ENCODE measurements at places on chromosomes 7 and 10. TPM values are rescaled to one million over a fixed set of nuclear protein-coding genes. Genes with fewer than 3 reads are reported as not detected.
A peak's percentile ranks its signal among the peaks of the same experiment; 100 is the strongest.

DNA sequence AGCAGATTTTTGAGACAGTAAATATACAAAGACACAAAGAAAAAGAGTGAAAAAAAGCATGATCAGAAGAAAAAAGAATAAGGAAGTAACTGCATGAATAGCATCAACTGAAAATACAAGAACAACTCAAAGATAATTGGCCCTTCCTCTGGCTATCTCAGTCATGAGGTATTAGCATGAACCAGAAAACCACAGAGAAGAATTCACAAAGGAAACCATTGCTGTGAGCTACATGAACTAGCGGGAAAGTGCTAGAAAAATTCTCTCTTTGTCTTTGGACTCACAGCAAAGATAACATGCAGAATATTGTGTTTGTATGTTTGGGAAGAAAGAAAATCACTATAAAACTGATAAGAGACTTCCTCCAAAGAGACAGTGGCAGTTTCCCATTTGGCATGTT is 82.9 kb downstream of the SORCS1 start:
- DNase-seq, result no peak
- no peaks in the 10 kb centered on the region for H3K36me3 ChIP-seq
- H3K4me3 ChIP-seq, result no peak overlapping the region

EMX2 gene
- not detected for total RNA-seq

DNA sequence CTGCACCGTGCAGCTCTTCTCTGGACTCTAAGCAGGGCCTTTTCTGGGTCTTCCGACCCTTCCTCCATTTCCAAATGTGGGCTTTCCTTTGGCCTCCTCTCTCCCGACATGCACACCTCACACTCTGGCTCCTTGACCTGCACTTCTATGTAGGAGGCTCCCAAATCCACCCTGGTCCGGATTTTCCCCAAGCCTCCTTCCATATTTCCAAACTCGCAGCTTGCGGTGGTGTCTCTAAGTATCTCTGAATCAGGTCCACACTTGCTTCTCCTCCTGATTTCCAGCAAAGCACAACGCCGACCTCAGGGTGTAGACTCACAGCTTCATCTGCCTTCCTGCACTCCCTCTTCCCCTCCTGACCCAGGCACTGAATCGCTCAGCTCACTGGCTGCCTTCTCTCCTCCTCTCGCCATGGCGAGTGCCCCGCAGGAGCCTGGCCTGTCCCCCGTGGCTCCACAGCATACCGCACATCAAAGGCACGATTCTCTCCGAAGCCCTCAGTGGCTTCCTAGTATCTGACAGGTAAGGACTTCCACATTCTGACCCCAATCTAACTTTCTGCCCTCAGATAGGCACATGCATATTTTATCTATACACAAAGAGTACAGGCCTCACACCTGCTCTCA is 27.8 kb downstream of the DIP2C start:
- no peak overlapping the region for H3K4me3 ChIP-seq
- H3K36me3 ChIP-seq, result no peaks in the 10 kb centered on the region
- peak overlapping the region; percentile 36 for H3K27ac ChIP-seq
- no peak for DNase-seq
- no peaks in the 10 kb centered on the region for H3K4me1 ChIP-seq

GRCh38 chr10:14884082-14884481 is 5.4 kb downstream of the SUV39H2 start:
- no peak for DNase-seq
- no peak overlapping the region for H3K4me3 ChIP-seq
- H3K36me3 ChIP-seq, result peaks cover 29% of the 10 kb centered on the region
- H3K27ac ChIP-seq, result no peak overlapping the region
- peaks cover 32% of the 10 kb centered on the region for H3K4me1 ChIP-seq

PIP gene
- not detected for total RNA-seq

INSYN2A gene
- not detected for total RNA-seq

CPA1 gene
- not detected for total RNA-seq

DNA sequence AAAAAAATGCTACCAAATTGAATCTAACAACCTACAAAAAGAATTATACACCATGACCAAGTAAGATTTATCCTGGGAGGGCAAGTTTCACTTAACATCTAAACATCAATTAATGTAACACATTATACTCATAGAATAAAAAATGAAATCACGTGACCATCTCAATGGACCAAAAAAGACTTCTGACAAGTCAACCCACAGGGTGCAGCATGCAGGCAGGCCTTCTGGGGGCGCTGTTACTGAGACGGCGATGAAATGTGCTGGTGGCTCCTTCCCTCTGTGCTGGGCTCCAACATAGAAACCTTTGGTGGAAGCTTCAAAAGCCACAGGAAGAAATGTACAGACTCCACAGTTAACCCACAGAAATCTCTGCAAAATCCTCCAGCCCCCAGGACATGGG is 103.1 kb downstream of the INHBA start:
- H3K27me3 ChIP-seq, result no peaks in the 10 kb centered on the region
- DNase-seq, result no peak
- no peak overlapping the region for H3K27ac ChIP-seq
- no peaks in the 10 kb centered on the region for H3K4me1 ChIP-seq
- no peak overlapping the region for H3K4me3 ChIP-seq

- no peak overlapping the region for H3K4me3 ChIP-seq
- peaks cover 2% of the 10 kb centered on the region for H3K27me3 ChIP-seq
- H3K4me1 ChIP-seq, result no peaks in the 10 kb centered on the region
- H3K27ac ChIP-seq, result no peak overlapping the region
Measured at GRCh38 chr10:125038637-125039036, 96.7 kb downstream of the ZRANB1 start.

ACBD7 gene
- total RNA-seq, result 4.4 TPM

DNA sequence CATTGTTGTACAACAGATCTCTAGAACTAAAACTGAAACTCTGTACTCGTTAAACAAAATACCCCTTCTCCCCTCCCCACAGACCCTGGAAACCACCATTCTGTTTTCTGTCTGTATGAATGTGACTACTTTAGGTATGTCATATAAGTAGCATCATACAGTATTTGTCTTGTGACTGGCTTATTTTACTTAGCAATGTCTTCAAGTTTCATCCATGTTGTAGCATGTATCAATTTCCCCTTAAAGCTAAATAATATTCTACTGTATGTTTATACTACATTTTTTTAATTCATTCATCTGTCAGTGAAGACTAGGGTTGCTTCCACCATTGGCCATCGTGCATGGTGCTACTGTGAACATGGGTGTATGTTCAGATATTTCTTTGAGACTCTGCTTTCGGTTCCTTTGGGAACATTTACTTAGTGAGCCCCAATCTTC is 71.2 kb upstream of the RPA3 start:
- peaks cover 3% of the 10 kb centered on the region for H3K36me3 ChIP-seq
- no peaks in the 10 kb centered on the region for H3K27me3 ChIP-seq
- H3K27ac ChIP-seq, result no peak overlapping the region
- no peak overlapping the region for H3K4me3 ChIP-seq
- DNase-seq, result no peak

GRCh38 chr7:136267822-136268221 is 290.7 kb upstream of the MTPN start:
- no peaks in the 10 kb centered on the region for H3K4me1 ChIP-seq
- H3K36me3 ChIP-seq, result no peaks in the 10 kb centered on the region
- no peak overlapping the region for H3K27ac ChIP-seq
- no peak overlapping the region for H3K4me3 ChIP-seq
- DNase-seq, result no peak

DNA sequence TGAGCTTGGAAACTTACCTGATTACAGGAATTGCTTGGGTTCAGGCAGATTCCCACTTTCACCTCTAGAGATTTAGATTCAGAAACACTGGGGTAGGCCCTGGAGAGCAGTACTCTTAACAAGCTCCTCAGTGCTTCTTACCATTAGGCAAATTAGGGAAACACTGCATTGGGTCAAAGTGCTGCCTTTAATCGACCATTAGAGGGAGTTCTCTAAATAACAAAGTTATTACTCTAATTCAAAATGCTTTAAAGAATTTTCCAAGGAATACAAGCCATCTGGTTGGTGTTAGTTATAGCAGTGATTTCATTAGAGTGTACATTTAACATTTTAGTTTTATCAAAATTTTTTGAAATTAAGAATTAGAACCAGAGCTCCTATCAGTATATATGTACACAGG is 324.5 kb downstream of the GFRA1 start:
- no peaks in the 10 kb centered on the region for H3K4me1 ChIP-seq
- H3K27ac ChIP-seq, result no peak overlapping the region
- no peak overlapping the region for H3K4me3 ChIP-seq
- no peak for DNase-seq
- no peaks in the 10 kb centered on the region for H3K27me3 ChIP-seq

- no peak for DNase-seq
- peaks cover under 1% of the 10 kb centered on the region for H3K4me1 ChIP-seq
- no peak overlapping the region for H3K4me3 ChIP-seq
- no peak overlapping the region for H3K27ac ChIP-seq
- H3K36me3 ChIP-seq, result no peaks in the 10 kb centered on the region
- peaks cover 25% of the 10 kb centered on the region for H3K27me3 ChIP-seq
Measured at GRCh38 chr10:69807122-69807521, 5.4 kb downstream of the COL13A1 start.

DNA sequence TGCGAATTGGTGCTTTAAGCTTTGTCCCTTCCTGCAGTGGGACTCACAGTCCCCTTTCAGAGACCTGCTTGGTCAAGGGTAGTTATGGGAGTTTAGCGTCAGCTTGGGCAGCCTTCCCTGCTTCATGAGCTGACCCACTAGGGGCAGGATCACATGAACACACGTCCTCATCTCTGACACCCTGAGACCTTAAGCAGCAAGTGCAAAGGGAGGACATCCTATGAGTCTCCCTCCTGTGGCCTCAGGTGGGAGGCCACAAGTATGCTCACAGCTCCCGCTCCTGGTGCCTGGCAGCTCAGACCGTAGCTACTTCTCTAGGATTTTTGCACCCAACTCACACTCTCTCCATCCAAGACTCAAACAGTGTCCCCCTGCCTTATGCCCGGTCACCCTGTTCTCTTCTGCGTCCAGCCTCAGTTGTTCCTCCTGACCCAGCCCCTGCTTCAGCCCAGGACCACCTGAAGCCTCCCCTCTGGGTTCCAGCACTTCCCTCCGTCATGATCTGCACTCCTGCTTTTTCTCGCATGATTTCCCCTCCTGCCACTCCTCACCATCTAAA is 136.6 kb upstream of the FAM20C start:
- no peaks in the 10 kb centered on the region for H3K4me1 ChIP-seq
- no peaks in the 10 kb centered on the region for H3K36me3 ChIP-seq
- no peaks in the 10 kb centered on the region for H3K27me3 ChIP-seq
- no peak overlapping the region for H3K27ac ChIP-seq

GRCh38 chr7:27180431-27181420 is 4.3 kb downstream of the HOXA11 start:
- peaks cover 4% of the 10 kb centered on the region for H3K36me3 ChIP-seq
- H3K4me1 ChIP-seq, result peaks cover 23% of the 10 kb centered on the region
- H3K27me3 ChIP-seq, result peaks cover 64% of the 10 kb centered on the region
- no peak overlapping the region for H3K27ac ChIP-seq

GRCh38 chr10:120478386-120478785 is 21.4 kb downstream of the PLPP4 start:
- no peak overlapping the region for H3K27ac ChIP-seq
- no peaks in the 10 kb centered on the region for H3K36me3 ChIP-seq
- no peaks in the 10 kb centered on the region for H3K27me3 ChIP-seq

AQP1 gene
- not detected for total RNA-seq

GRCh38 chr7:148563583-148564274 is 26.8 kb upstream of the C7orf33 start:
- H3K27me3 ChIP-seq, result peaks cover 15% of the 10 kb centered on the region
- peaks cover 6% of the 10 kb centered on the region for H3K36me3 ChIP-seq
- peak overlapping the region; percentile 51 for H3K4me3 ChIP-seq
- DNase-seq, result no peak

ANKRD61 gene
- total RNA-seq, result 0.29 TPM

DNA sequence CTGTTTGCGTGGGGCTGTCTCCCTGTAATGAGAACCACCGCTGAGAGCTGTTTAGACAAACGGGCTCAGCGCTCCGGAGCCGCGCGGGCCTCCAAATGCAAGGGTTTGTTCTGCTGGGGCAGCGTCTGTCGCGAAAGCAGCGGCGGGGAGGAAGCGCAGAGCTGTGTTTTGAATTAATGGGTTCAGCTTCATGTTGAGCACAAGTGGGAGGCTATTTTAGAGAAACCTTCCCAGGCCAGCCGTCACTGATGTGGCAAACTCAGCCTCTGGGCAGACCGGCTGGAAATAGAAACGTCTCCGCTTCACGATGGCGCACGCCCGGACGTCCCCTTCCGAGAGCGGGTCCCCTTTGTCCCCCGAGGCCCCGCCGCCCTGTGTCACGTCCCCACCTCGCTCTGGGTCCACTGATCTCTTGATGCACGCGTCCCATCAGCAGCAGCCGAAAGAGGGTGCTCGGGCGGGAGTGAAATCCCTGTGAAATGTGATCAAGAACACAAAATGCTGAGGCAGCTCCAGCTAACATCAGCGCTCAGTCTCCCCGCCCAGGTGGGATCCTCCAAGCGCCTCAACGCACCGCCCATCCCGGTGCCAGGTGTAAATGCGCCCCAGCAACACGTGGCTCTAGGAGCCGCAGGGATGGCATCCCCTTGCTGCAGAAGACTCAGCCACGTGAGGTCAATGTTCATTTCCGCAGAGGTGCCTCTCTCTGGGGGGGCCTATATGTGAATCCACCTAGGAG is 44.9 kb downstream of the BAMBI start:
- H3K27ac ChIP-seq, result no peak overlapping the region
- no peak overlapping the region for H3K4me3 ChIP-seq
- DNase-seq, result peak; percentile 20
- H3K4me1 ChIP-seq, result peaks cover 2% of the 10 kb centered on the region
- peaks cover 32% of the 10 kb centered on the region for H3K27me3 ChIP-seq

DLX5 gene
- total RNA-seq, result not detected

GRCh38 chr7:19026888-19027287 is 90.5 kb downstream of the TWIST1 start:
- no peaks in the 10 kb centered on the region for H3K27me3 ChIP-seq
- H3K4me1 ChIP-seq, result no peaks in the 10 kb centered on the region
- no peak overlapping the region for H3K4me3 ChIP-seq
- DNase-seq, result no peak

DNA sequence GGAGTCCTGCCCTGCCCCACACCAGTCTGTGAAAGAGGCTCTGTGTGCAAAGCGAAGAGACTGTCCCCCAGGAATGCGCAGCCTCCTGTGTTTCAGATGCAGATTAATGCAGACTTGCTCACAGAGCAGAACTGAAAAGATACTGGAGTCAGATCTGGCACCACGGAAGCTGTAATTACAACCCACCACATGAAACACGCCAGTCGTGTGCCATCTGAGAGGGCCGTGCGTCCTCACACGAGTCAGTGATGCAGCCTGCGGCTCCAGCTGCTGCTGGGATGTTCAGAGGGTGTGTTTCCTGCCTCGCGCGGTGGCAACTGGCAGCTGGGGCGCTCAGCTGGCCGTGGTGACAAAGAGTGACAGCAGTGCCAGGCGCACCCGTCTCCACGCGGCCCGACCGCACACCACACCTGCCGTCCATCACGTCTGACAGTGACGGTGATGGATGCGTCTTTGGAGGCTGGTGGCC is 50.0 kb downstream of the NKX6-2 start:
- no peaks in the 10 kb centered on the region for H3K36me3 ChIP-seq
- no peaks in the 10 kb centered on the region for H3K4me1 ChIP-seq
- no peak overlapping the region for H3K4me3 ChIP-seq
- DNase-seq, result no peak

- peaks cover 56% of the 10 kb centered on the region for H3K36me3 ChIP-seq
- H3K27ac ChIP-seq, result peak within 1 kb of the TSS; percentile 94
- H3K4me3 ChIP-seq, result peak within 1 kb of the TSS; percentile 95
- no peaks in the 10 kb centered on the region for H3K27me3 ChIP-seq
- H3K4me1 ChIP-seq, result peaks cover 42% of the 10 kb centered on the region
Measured at GRCh38 chr7:111090846-111091245, at the start of gene LRRN3. Gene LRRN3 (plus strand): TSS chr7:111091127. CDS start chr7:111122773, 31,646 bp downstream.

GRCh38 chr10:88507404-88507803 is 75.7 kb downstream of the RNLS start:
- peaks cover 2% of the 10 kb centered on the region for H3K27me3 ChIP-seq
- DNase-seq, result no peak
- H3K36me3 ChIP-seq, result no peaks in the 10 kb centered on the region
- H3K4me1 ChIP-seq, result no peaks in the 10 kb centered on the region
- no peak overlapping the region for H3K4me3 ChIP-seq
